ENCODE measurements at places on chromosomes 5 and 9.

GRCh38 chr5:22591461-22591860 is 261.7 kb downstream of the CDH12 start:
- DNase-seq, result no peak

GRCh38 chr9:14863402-14863801 is 46.8 kb downstream of the FREM1 start:
- no peak for DNase-seq

DNA sequence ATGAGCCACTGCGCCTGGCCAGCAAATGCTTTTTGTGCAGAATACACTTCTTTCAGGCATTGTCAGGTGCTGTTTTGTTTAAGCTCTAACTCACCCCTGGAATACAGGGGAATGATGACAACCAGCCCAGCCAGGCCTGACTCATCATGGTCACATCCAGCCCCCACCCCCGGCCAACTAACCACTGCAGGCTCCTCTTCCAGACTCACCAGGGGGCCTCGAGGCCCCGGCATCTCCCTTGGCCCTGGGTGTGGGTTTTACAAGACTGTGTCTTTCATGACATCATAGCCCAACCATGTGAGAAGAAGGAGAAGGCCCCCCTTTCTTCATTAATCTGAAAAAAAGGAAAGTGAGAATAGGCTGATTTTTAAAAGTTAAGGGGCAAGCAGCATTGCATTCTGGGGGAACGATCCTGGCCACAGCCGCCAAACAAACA is 35.5 kb downstream of the OLFML2A start:
- DNase-seq, result no peak

- peak; percentile 30 for DNase-seq
These were observed 92.1 kb downstream of the TMEM167A start for GRCh38 chr5:82984786-82985735.

GRCh38 chr9:38361473-38361850 is 31.0 kb upstream of the ALDH1B1 start:
- DNase-seq, result no peak

DNA sequence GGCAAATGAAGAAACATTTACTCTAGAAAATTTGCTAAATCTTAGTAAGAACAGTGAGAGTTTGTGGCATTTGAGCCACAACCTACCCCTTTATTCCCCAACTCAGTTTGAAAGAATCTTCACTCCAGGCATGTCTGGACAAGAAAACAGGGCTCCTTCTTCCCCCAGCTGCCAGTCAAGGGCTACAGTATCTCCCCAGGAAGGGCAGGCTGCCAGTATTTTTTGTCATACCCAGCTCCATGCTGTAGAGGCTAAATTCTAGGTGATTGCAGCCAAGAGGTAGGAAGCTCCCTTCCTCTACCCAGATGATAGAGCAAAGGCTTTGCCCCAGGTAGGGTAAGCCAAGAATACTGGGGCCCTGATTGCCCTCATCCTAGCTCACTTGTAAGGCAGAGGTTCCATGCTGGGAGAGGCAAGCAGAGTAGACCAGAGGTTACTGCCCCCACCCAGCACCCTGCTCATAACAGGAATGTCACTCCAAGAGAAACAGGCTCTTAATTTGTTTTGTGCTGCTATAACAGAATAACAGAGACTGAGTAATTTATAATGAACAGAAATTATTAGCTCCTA is 20.0 kb upstream of the GRPEL2 start:
- DNase-seq, result no peak

DNA sequence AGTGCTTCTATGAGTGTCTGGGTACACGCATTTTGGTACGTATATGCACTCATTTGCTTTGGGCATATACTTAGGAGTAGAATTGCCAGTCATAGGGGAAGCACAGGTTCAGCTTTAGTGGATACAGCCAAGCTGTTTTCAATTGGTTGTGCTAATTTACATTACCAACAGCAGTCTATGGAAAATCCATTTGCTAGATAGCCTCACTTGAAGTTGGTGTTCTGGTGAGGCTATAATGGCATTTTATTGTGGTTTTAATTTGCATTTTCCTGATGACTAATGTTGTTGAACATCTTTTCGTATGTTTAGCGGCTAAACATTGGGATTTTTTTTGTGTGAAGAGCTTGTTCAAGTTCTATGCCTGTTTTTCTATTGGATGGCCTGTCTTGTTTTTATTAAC is 76.8 kb upstream of the ANKH start:
- DNase-seq, result no peak

GRCh38 chr5:122155546-122155945 is 26.2 kb downstream of the ZNF474 start:
- DNase-seq, result no peak

- DNase-seq, result peak; percentile 8
These were observed 53.4 kb downstream of the PTCH1 start for GRCh38 chr9:95463148-95464060.

DNA sequence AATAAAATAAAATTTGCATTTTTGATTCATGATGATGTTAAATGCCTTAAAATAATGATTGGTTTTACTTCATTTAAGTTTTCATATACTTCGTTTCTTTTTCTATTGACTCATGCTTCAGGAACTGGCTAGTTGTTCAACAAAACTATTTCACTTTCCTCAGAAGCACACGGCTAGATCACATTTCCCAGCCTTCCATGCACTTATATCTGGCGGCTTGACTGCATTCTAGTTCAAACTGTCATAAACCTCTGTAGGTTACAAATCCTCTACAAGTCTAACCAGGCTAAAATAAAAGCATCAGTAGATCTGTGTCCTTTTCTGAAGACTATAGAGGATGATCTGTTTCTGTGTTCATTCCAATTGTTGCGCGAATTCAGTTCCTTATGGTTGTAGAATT is 46.3 kb upstream of the CNTLN start:
- DNase-seq, result no peak

- DNase-seq, result no peak
These were observed 11.4 kb downstream of the YTHDC2 start for GRCh38 chr5:113524927-113525326.

DNA sequence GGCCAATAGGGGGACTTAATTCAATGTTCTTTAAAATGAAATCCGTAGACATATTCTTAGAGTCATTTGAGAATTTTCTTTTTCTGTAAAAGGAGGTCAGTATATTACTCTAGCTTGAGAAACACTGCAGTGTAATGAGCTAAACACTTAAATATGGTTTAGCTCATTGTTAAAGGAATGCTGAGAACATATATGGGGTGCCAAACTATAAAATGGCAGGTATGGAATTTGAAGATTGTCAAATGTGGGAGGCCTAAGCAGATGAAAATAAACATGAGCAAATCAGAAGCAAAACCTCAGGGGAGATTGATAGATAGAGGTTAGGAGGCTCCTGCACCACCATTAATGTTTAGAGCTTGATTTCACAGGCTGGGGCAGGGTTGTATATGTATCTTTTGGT is 57.9 kb downstream of the STX17 start:
- DNase-seq, result no peak

DNA sequence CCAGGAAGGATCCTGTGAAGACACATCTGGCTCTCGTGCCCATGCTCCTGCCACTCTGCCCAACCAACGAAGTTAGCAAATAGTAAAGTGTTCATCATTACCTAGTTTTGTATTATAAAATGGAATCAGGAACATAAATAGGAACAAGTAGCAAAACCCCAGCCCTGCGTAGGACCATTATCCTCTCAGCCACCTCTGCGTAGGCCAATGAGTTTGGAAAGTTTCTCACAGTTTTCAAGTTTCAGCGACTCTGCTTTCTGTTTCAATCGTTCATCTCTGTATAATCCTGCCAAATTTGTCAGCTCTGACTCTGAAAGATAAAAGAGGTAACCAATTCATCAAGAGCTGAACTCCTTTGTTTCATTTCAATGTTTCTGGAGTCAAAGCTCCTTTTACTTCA is 10.1 kb upstream of the SPATA24 start:
- DNase-seq, result peak; percentile 49

- no peak for DNase-seq
These were observed 41.7 kb upstream of the AKNA start for GRCh38 chr9:114429488-114429887.

GRCh38 chr5:58450811-58451629 is 8.9 kb downstream of the PLK2 start:
- DNase-seq, result no peak

GRCh38 chr5:58460002-58460731 is at the start of gene PLK2:
Gene PLK2, minus strand, starts transcription at chr5:58460086. Its CDS starts 127 bp downstream, at chr5:58459959.
- DNase-seq, result peak; percentile 69

- no peak for DNase-seq
These were observed 142.2 kb upstream of the ZNF366 start for GRCh38 chr5:72649449-72649848.

- no peak for DNase-seq
These were observed 6.9 kb upstream of the ABCA1 start for GRCh38 chr9:104934691-104935500.

GRCh38 chr9:124470726-124471125 is 20.5 kb downstream of the ADGRD2 start:
- no peak for DNase-seq

Data from RPMI8226 (cell line).